ENCODE measurements at places on chromosomes 2 and 18.
A peak's percentile ranks its signal among the peaks of the same experiment; 100 is the strongest.

- DNase-seq: no peak
Observed at GRCh38 chr2:159095813-159096212, 127.4 kb downstream of the TANC1 start.

GRCh38 chr2:27306573-27307286, 1.5 kb downstream of the UCN start:
- DNase-seq: no peak

DNA sequence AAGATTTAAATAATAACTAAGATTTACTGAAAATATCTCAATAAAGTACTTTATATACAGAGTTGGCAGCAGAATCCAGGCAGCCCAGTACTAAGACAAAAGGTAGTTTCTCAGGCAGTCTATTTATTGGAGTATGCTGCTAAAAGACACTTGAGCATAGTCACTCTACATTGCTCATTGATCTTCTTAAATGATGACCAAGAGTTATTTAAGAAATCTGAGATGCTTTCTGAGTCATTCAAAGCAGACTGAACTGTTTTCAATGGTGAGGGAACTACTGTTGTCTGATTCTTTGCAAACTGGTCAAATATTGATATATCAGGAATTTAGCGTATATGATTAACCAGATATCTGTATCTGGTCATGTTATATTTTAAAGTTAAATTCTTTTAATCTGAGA, 133.6 kb downstream of the PHLPP1 start:
- DNase-seq: peak; percentile 21

DNA sequence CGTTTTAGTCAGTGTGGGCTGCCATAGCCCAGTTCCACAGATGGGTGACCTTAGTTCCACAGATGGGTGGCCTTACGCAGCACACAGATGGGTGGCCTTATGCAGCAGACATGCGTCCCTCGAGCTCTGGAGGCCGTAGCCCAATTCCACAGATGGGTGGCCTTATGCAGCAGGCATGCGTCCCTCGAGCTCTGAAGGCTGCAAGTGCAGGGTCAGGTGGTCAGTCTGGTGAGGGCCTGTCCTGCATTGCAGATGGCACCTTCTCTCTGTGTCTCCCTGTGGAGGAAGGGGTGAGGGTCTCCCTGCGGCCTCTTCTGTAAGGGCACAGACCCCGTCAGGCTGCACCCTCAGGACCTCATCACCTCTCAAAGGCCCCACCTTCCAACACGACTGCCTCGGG, 189.5 kb upstream of the TPO start:
- no peak for DNase-seq

DNA sequence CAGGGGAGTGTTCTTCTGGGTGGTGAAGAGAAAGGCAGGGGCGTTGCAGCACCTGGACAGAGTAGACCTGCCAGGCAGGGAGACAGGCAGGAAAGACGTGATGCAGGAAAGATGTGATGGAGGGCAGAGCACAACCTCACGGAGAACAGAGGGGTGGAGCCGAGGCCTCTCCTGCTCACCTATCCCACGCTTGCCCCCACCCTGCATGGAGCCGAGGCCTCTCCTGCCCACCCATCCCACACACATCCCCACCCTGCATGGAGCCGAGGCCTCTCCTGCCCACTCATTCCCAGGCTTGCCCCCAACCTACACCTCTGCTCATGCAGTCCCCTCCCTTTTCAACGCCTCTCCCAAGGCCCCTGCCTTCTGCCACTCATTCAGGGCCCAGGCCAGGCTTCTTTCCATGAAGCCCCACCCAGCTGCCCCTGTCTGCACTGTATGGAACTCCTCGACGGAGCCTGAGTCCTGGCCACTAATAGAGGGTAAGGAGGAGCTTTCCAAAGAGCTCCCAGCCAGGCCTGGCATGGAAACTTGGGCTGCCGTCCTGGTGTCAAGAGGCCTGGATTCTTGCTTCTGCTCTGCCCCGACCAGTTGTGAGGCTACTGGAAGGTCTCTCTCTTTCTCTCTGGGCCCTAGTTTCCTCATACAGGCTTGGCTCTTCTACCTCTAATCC, 32.0 kb upstream of the LOXHD1 start:
- DNase-seq: no peak

DNA sequence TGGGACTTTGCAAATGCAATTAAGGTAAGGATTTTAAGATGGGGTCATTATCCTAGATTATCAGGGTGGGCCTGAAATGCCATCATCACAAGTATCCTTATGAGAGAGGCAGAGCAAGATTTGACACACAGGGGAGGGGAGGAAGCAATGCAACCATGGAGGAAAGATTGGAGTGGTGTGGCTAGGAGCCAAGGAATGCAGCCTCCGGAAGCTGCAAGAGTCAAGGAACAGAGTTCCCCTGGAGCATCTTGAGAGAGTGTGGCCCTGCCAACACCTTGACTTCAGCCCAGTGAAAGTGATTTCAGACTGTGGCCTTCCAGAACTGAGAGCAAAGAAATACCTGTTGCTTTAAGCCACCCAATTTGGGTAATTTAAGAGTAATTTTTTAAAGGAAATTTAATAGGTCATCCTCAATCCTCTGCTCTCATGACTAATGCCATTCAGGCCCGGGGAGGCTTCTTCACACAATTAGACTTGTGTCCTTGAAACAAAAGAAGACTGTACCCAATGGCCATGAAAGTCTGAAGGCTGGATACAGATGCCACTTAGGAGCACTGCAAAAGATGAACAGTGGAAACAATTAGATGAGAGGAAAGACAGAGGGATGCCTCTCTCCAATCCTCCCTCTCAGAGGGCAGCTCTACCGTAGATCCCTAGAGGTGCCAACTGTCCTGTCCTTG, 250.3 kb upstream of the ID2 start:
- DNase-seq: no peak

DNA sequence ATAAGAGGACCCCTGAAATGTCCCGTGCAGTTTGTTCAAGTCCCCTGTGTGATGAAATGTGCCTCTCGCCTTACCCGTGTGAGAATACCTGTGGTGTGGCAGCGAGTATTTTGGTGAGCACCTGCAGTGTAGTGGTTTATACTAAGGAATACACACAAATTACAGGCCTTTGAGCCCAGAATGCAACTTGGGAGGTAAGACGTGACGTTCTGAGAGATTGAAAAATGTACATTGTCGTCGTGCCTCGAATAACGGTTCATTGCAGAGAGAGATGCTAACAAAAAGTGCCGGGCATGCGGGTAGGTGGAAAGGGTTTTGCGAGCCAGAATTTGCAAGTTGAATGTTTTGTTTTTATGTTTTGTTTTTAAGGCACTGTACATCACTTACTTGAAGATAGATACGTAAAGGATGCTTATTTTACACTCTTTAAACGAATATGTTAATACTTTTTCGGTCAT, 867 bp downstream of the RBBP8 start:
- DNase-seq: peak; percentile 20

DNA sequence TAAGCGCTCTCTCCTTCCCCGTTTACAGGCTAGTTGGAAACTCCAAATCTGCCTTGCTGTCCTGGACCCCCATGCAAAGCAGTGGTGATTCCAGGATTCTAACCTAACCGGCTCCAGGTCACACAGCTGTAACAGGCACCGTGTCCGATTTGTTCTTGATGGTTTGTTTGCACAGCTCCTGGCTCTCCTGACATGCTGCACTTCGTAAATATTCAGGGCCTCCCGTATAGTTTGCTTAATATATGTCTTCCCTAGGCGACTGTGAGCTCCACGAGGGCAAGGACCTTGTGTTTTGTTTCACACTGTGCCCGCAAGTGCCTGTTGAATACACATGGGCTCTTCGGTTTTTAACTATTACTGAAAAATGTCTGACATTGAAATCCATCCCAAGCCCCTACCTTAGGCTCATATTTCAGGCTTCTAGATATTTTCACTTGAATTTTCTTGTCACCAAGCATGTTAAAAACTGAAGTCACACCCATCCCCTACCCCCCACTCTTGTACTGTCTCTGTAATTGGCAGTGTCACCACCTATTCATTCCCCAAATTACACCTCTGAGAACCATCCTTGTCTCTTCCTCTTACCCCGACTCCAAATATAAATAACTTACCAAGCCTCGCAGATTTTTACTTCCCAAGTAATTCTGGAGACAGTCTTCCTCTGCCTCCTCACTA, 1.0 kb upstream of the PUM2 start:
- no peak for DNase-seq

- no peak for DNase-seq
Observed at GRCh38 chr2:112149866-112150435, 11.8 kb downstream of the FBLN7 start.

DNA sequence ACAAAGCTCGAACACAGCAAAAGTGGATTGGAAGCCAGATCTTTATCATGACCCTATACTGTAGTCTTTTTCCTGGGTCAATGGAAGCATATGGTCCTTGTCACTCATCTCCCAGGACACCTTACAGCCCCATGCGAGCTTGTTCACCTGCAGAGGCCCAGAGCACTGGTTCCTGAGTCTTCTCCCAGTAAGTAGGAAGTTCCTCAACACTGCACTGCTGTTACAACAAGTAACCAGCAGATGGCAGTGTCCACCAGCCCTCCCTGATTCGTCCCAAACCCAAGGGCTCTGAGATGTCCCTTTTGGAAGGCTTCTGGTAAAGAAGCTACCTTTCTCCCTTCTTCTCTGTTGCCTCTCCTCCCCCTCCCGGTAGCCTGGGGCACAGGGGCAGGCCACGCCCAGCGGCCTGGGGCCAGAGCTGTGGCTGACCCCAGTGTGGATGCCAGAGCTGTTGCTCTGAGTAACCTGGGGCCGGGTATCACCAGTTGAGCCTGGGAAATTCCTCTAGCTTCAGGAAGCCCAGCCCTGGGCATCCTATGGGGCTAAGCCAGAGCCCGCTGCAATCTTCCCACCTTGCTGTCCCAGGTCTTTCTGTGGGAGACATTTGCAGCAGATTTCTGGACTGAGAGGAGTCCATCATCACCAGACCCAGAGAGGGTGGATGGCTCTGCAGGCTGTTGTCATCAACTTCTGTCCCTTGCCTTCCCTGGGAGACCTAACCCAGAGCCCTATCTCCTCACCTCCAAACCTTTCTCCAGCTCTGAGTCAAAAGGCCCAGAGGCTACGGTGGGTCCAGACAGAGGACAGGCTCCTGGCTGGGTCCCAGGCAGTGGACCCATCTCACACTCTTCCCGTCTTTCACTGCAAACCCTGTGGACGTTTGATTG, 5.3 kb upstream of the GDF7 start:
- peak; percentile 75 for DNase-seq

DNA sequence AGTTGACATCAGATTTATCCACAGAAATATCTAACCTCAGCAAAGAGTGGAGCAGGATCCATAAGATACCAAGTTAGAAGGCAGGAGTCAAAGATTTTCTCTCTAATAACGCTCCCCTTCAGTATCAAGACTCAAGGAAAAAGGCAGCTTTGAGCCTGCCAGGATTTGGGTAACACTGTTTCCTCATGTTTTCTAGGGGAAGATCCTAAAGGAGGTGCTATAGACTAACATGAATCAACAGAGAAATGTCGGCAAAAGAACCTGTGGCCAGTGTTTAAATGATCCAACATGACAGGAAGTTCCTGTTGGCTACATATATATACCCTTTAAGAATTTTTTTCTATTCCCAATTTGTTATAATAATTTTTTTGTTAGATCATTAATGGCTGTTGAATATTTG, 402.3 kb downstream of the TGIF1 start:
- DNase-seq: no peak

DNA sequence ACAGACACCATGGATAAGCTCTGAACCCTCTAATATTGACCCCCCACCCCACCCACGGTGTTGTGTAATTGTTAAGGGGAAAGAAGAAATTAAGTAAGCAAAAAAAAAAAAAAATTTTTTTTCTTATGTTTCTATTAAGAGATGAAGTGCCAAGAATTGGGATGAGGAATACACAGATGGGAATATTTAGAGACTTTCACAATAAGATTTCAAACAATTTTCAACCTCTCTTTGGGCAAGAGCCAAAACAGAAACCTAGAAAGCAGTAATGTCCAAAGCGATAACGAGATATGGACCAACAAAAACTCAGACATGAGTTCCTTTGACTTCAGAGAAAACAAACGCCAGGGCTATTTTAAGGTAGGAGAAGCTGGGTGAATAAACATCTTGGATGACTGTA, 14.4 kb downstream of the PIEZO2 start:
- DNase-seq: no peak

GRCh38 chr2:192327576-192327975, 132.8 kb upstream of the TMEFF2 start:
- no peak for DNase-seq

DNA sequence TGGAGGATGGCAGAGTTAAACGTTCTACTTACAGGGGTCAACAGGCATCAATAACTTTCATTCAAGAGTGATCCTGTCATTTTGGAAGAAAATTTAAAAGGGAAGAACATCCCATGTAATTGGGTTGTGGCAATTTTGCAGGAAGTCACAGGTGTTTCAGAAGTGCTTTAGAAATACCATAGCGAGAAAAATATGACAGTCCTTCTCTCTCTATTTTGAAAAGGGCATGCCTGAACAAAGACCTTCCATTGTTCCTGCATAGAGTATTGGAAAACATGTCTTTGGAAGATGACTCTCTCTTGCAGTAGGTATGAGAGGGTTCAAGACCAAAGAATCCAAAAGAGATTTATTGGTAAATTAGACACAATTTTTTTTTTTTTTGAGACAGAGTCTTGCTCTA, 81.8 kb upstream of the SERTAD2 start:
- peak; percentile 55 for DNase-seq

- DNase-seq: no peak
Observed at GRCh38 chr18:37383846-37384595, 181.6 kb downstream of the CELF4 start.

GRCh38 chr2:79789811-79790210, 277.0 kb downstream of the CTNNA2 start:
- no peak for DNase-seq

- DNase-seq: no peak
Observed at GRCh38 chr2:184598316-184599053, at the start of gene ZNF804A. TSS of gene ZNF804A (plus strand) at chr2:184598529. CDS start at chr2:184598960, 431 bp downstream.

- peak; percentile 10 for DNase-seq
Observed at GRCh38 chr2:58081000-58081399, 34.4 kb downstream of the VRK2 start.

DNA sequence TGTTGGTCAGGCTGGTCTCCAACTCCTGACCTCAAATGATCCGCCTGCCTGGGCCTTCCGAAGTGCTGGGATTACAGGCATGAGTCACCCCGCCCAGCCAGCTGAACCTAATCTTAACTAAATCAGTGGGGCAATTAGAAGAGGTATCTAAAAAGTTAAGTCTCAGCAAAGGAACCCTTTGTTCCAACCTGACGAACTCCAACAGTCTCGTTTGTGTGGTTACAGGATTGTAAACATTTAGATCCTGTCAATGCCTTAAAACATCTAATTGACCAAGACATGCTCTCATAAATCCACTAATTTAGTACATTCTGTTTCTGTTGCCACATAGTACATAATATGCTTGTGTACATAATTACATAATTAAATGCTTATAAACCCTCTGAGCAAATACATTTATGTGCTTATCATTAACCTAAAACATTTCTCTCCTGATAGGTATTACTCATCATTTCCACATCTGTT, 31.1 kb upstream of the STK39 start:
- DNase-seq: peak; percentile 33

GRCh38 chr2:72128059-72128842, 19.4 kb downstream of the CYP26B1 start:
- DNase-seq: no peak

GRCh38 chr2:19371996-19372582, 13.7 kb upstream of the OSR1 start:
- DNase-seq: no peak

Measured in bronchial epithelial cell (primary cell).